ENCODE measurements at places on chromosomes 16 and 17.

GRCh38 chr17:50312308-50312707 is 33.6 kb upstream of the XYLT2 start:
- DNase-seq, result no peak

DNA sequence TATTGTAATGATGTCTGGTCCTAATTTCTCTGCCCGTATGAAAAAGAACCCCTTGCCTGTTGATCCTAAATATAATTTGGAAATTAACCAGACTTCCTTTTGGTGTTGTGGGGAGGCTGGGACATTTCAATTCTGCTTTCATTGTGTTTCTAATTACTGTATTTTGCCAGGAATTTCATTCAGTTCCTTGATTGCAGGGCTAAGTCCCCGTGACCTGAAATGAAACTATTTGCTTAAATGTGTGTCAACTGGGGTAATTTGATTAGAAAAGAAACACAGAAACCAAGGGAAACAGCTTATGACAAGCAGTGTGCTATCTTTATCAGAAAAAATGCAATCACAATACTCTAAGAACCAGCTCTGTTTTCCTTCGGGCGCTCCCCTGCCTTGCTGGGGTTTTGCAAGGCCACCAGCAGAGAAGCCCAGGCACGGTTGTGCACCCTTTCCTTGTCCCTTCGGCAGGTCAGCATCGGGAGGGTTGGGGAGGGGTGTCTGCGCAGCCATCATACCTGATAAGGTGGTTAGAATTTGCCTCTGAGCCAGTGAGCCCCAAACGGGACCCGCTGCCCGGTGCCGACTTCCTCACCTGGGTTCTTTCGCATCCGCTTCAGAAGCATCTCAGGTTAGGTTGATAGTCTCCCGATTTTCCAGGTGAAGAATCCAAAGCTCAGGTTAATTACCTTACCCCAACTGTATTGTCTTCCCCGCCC is 19.4 kb downstream of the KLHL36 start:
- no peak for DNase-seq

GRCh38 chr17:38750044-38750311 is 1.8 kb upstream of the PCGF2 start:
- DNase-seq, result no peak

DNA sequence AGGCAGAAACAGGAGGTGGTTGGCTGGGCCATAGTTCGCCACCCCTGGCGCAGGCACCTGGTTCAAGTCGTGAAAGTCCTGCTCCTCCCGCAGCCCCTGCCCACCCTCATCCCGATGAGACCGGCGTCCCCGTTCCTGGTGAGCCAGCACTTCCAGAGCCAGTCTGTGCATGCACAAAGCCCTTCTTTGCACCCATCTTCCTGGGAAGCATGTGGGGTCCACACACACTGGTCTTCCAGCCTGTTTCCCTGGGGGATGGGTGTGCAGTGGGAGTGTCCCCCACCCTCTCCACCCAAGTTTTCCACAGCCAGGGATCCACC is 1.6 kb upstream of the ZG16B start:
- no peak for DNase-seq

- no peak for DNase-seq
These were observed 612.5 kb downstream of the KCNJ18 start for GRCh38 chr17:22304667-22305303.

- no peak for DNase-seq
These were observed 772 bp upstream of the KIF22 start for GRCh38 chr16:29789775-29790182.

GRCh38 chr16:86806838-86807351 is 228.5 kb downstream of the FOXL1 start:
- DNase-seq, result no peak

GRCh38 chr16:84056933-84057332 is 14.3 kb upstream of the SLC38A8 start:
- no peak for DNase-seq

GRCh38 chr17:192666-193425 is 11.4 kb upstream of the DOC2B start:
- no peak for DNase-seq

DNA sequence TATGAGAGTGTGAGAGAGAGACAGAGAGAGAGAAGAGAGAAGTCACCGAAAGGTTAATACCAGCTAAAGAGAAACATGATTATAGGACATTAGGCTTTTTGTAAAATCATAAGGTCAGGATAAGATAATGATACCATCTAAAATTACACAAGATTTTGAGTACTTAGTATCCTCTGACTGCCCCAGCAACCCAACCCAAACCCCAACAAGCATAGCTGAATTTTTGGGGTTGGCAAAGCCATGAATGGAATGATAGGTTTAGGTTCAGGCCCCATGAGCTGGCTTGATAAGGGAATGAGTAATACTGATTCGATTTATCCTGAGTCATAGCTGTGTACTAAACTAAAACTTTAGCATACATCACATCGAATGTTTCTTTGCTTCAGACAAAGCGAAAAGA is 259.5 kb downstream of the IRX3 start:
- no peak for DNase-seq

DNA sequence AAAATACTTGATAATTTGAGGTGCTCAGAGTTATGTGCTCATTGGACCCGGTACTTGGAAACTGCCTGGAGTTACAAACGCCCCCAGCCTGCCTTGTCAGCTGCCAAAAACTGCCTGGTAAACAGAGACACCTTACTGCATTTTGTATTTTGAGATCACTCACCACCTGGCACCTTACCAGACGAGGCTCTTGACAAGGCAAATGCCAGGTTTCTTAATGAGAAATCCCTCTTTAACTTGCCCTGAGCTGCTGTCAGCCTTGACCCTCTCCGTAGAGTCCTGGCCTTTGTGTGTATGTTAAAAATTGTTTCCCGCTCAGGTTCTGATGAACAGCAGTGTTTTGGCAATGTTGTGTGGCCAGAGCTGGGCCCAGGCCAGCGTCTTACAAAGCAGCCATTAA is 28.8 kb downstream of the SYT17 start:
- DNase-seq, result no peak

DNA sequence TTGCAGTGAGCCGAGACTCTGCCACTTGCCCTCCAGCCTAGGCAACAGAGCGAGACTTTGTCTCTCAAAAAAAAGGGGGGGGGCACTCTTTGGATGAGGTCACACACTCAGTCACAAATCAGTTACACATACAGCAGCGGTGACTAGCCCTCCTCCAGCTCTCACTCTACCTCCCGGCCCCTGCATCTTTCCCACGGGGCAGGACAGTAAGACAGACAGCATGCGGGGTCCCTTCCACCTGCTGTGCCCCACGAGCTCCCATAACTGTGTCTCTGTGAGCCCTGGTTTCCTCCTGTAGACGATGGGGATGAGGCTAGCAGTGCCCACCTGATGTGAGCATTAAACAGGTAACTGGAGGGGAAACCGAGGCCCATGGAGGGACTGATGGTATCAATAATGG is 5.2 kb downstream of the CIBAR2 start:
- DNase-seq, result no peak

DNA sequence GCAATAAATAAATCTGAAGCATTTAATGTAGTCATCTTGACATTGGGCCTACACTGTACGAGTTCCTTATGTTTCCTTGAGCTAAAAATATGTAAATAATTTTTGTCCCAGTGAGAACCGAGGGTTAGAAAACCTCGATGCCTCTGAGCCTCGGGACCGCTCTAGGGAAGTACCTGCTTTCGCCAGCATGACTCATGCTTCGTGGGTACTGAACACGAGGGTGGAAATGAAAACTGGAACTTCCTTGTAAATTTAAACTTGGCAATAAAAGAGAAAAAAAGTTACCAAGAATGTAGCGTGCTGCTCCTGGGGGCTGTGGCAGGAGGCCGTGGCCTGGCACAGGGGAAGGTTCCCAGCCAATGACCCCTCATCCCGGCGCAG is 74.1 kb downstream of the SOCS1 start:
- peak; percentile 67 for DNase-seq

DNA sequence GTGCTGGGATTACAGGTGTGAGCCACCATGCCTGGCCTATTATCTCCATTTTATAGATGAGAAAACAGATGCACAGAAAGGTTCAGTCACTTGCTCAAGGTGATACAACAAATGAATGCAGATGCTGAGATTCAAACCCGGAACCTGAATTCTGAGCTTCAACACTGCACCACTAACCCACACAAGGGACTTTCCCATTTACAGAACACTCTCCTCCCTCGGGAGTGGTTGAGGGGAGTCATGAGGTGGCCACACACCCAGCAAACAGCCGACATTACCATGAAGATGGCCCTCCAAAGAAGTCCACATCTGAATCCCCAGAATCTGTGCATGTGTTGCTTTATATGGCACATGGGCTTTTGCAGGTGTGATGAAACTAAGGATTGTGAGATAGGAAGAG is 9.1 kb downstream of the BCL7C start:
- peak; percentile 52 for DNase-seq

GRCh38 chr17:47317119-47317518 is 6.6 kb upstream of the EFCAB13 start:
- no peak for DNase-seq
